Mammary epithelial cell (primary cell): ENCODE measurements at places on chromosomes 4 and X. TPM values are rescaled to one million over a fixed set of nuclear protein-coding genes. Genes with fewer than 3 reads are reported as not detected.

The IGFBP7 gene
- 73.4 and 99.7 TPM in 2 replicates for total RNA-seq

The SLC49A3 gene
- not detected in 2 replicates for total RNA-seq

The UGT2A1 gene
- total RNA-seq = not detected in 2 replicates

The LRIT3 gene
- total RNA-seq = 0.17 TPM

The GPR82 gene
- total RNA-seq = not detected in 2 replicates

The PLK4 gene
- total RNA-seq = 5.8 and 15.2 TPM in 2 replicates

The MAGEB2 gene
- not detected for total RNA-seq

- DNase-seq = no peak
Observed at GRCh38 chr4:163077680-163078079, 89.0 kb downstream of the NAF1 start.

DNA sequence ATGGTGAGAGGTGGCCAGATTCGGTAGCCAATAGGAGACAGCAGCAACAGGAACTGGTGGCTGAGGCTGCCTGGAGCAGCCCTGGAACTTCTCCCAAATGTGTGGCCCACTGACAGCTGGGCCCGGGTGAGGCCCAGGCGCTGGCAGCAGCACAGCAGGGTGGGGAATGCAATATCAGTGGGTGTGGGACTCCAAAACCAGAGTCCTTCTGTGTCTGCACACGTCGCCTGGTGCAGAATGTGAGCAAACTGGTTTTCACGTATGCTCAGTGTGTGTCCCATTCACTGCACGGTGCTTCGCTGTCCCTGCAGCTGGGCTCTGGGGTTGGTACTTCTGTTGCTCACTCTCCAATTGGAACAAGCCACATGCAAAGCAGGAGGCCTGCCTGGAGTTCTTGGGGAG lies 14.4 kb upstream of the CENPU start:
- DNase-seq = peak; percentile 79

GRCh38 chrX:46165411-46165810 lies 379.8 kb downstream of the ZNF674 start:
- DNase-seq = peak; percentile 63

- DNase-seq = no peak
Observed at GRCh38 chr4:38865445-38865844, 2.2 kb upstream of the FAM114A1 start.

GRCh38 chr4:47383829-47384427 lies 79.6 kb downstream of the COMMD8 start:
- peak; percentile 11 for DNase-seq

DNA sequence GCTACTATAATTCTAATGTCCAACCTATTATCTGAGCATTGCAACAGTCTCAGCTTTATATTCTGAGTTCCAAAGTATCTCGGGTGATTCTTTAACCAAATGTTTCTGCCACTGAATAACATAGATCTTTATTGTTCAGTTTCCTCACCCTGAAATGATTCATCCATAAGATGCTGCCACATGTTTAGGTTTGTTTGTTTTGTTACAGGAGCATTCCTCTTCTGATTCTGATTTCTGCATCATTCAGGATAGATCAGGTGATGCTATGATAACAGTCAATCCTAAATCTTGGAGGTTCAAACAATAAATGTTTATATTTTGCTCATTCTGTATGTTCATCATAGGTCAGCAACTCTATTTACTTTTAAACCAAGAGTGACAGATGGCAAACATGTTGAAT lies 927.6 kb downstream of the PCDH7 start:
- DNase-seq = peak; percentile 13

GRCh38 chr4:2832309-2832980 lies 11.2 kb upstream of the ADD1 start:
- no peak for DNase-seq

- DNase-seq = no peak
Observed at GRCh38 chrX:943035-943434, 269.4 kb downstream of the CRLF2 start.

- peak; percentile 11 for DNase-seq
Observed at GRCh38 chrX:35340465-35340864, 397.9 kb downstream of the FAM47B start.

GRCh38 chr4:84392951-84393590 lies 106.0 kb downstream of the NKX6-1 start:
- DNase-seq = no peak

DNA sequence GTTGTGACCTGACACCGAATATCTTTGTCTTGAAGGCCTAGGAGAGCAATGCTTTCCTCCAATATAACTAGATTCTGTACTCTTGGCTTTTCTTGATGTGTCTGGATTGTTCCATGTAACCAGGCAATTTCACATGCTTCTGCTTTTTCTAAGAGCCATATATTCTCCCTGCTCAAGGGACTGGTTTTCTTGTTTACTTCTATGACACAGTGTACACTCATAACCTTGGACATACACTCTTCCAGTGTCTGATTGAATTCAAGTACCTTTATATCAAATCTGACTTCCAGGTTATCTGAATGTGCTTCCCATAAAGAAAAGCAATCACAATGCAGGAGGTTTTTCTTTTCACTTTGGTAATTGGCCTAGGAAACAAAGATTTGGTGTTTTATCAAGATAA lies 17.4 kb upstream of the EIF4E start:
- no peak for DNase-seq

DNA sequence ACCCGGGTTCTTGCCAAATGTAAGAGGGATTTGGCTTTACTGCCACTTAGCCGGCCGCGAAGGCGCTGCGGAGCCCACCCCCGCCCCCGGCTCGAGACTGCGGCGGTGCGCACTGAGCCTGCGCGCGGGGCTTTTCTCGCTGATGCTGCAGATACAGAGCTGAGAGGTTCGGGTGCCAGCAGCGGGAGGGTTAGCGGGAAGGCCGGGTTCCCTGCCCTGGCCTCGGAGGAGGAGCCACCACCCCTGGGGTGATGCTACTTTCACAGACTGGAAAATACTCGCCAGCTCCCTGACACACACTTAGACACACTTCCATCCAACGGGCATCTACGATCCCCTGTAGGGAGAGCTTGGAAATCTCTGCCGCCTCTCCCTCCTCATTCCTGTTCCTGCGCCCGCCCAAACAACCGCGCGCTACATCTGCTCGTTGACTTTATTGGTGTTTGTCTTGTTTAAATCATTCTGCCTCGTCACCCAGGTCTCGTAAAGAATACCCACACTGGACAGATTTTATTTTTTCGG lies 2.1 kb upstream of the PCDH7 start:
- peak; percentile 60 for DNase-seq

DNA sequence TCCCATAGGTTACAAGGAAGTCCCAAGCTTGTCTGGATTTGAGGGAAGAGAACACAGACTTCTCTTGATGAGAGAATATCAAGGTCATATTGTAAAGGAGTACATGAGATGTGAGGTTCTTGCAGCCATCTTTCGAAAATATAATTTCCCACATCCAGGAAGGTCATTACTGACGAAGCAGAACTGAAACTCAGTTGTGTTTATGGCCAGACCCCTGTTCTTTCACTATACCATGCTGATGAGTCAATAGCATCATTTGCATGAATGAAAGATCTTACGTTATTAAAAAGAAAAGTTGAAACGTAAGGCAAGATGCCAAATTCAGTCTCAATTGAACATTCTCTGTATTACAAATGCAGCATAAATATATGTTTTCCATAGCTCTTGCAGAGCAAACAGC lies 14.2 kb upstream of the CCDC149 start:
- DNase-seq = no peak

- no peak for DNase-seq
Observed at GRCh38 chr4:158316264-158316663, 106.0 kb downstream of the TMEM144 start.
